ENCODE measurements at places on chromosomes 16 and 17.

GRCh38 chr17:58667934-58668597 lies 23.8 kb downstream of the TEX14 start:
- no peak for DNase-seq

GRCh38 chr17:60439501-60439900 lies 17.2 kb downstream of the CHCT1 start:
- DNase-seq: no peak

GRCh38 chr17:79836972-79837887 lies 2.0 kb downstream of the CBX4 start:
- DNase-seq: peak; percentile 89

DNA sequence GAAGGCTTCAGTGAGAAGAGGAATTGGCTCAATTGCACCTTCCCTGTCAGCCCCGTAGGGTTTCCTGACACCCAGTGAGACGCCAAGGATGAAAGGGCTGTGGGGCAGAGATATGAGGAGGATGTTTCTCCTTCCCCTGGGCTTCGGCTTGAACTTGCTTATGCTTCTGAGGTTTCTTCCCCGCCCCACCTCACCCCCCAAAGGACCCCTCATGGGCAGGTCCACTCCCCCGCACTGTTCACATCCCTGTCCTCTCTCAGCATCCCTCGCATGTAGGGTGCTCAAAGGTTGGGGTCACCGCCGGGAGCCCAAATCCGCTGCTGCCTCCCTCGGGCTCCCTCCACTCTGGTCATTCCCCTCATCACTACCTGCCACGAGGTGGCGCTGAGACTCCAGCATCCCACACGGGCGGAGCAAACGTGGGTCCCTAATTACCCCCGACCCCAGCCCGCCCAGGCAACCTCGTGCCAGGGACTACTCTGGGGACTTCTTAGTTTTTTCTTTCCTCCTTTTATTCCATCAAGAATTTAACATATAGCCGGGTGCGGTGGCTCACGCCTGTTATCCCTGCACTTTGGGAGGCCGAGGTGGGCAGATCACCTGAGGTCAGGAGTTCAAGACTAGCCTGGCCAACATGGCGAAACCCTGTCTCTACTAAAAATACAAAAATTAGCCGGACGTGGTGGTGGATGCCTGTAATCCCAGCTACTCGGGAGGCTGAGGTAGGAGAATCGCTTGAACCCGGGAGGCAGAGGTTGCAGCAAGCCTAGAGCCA lies 3.3 kb upstream of the TRARG1 start:
- peak; percentile 64 for DNase-seq

- DNase-seq: no peak
These were observed 13.8 kb upstream of the C16orf87 start for GRCh38 chr16:46844771-46845170.

- no peak for DNase-seq
These were observed 3.0 kb downstream of the TNK1 start for GRCh38 chr17:7383742-7384488.

DNA sequence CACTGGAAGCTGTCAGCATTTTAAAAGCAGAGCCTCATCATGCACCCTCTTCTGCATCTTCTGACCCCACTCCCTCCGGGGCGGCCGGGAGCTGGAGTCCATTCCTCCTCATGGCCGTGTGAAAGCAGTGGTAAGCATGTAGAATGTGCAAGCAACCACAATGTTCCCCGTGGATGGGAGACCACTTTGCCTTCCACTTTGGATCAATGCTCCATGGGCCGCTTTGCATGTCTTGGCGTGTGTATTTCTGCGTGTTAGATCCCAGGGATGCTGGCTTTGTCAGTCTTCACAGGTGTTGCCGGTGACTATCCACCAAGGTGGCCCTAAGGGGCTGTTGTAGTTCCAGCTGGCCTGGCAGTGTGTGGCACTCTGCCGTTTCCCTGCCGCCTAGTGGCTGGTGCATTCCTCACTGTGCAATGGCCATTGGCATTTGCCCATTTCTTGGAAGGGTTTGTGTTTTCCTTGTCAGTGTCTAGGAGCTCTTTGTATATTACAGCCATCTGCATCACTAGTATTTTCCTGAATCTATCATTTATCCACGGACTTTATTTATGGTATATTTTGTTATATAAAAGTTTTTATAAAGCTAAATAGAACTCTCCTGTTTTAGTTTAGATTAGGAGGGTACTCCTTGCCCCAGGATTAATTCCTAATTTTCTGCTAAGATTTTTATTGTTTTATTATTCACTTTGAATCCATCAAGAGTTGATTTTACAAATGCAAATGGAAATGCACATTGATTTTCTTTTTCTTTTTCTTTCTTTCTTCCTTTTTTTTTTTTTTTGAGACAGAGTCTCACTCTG lies 5.8 kb upstream of the ALDH3A1 start:
- peak; percentile 72 for DNase-seq

DNA sequence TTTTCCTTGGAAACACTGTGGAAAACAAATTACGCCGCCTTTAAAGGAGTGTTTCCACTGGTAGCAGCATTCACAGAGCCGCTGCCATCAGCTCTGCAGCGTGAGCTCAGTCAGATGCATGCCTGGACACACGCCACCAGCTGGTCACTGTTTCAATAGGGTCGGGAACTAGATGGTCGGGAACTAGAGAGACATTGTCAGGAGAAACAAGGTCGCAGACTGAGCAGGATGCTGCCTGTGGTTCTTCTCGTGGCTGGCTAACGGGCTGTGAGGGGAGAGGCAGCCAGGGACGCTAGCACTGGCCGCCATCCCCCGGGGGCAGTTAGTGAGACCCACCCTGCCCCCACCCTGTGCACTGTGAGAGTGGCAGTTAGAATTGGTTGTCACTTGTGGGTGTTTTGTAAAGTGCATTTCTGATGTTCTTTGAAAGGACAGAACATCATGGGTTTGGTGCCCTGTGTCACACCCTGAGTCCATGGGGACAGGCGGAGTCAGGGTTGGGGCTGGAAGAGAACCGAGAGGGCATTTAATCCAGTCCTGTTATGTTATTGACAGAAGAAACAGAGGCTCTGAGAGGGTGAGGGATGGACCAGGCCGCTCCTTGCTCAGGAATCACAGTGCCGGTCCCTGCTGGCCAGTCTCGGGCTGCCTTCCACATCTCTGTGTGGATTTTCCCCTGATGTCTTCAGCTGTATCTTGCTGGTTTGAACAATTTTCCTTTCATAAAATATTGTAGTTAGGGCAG lies 86.3 kb downstream of the SPECC1 start:
- DNase-seq: peak; percentile 22

GRCh38 chr17:7314719-7315569 lies at the start of gene GPS2:
TSS of gene GPS2 (minus strand) at chr17:7315360. CDS start at chr17:7315052, 308 bp downstream.
- DNase-seq: peak; percentile 90

- DNase-seq: no peak
These were observed 471.8 kb downstream of the MAF start for GRCh38 chr16:79128706-79129105.

DNA sequence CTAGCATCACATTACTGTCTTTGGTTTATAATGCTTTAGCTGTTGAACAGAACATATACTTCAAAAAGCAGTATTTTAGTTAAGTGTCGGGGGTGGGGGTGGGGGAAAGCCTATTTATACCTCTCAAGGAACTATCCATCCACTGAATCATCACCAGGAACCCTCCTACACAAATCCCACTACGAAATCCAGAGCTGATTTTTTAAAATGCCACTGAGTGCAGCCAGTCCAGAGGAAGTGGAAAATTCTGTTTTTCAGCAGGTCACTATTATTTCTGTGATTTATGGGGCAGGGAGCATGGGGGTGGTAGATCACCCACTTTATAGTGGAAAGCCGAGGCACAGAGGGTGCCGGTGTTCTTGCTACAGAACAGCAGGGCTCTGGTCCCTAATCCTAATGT lies 284.1 kb downstream of the SOX9 start:
- no peak for DNase-seq
